ENCODE measurements at places on chromosomes 16 and 17.

GRCh38 chr17:7893187-7893880, 4.7 kb downstream of the CHD3 start:
- DNase-seq = peak; percentile 24

DNA sequence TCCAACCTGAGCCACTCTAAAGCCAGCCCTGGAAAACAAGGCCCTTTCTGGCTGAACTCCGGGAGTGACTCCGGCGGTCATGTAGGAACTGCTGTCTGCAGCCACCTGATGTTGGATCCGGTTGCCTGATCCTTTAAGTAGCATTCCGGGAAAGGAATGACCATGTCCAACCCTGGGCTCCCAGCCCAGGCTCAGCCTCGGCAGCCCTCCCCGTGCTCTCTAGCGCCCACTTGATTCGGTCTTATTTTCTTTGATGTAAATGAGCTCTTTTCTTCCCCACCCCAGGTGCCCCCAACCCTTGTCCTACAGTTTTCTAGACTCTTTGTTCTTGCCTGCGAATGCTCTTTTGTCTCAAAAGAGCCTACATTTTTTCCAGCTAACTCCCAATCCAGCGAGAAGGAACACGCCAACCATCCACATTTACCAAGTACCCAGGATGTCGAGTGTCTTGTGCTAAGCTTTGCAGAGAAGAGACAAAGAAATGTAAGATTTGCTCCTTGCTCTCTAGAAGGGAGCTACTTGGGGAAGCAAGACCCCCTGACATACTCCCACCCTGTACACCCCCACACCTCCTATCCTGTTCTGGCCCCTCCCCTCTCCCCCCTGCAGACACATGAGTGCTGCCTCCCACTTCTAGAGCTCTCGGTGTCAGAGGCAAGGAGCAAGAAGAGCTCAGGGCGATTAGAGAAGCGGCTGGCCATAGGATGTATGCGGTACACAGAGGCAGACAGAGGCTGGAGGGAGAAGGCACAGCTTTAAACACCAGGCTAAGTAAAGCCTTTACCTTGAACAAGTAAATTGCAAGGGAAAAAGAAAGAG, 53.8 kb downstream of the COG7 start:
- DNase-seq = peak; percentile 84

- DNase-seq = peak; percentile 94
These were observed at the start of the genes IQCK and KNOP1 for GRCh38 chr16:19717741-19718623. Gene IQCK (plus strand): TSS chr16:19718271. CDS start chr16:19718307, 36 bp downstream. Gene KNOP1 (minus strand): TSS chr16:19718227. CDS start chr16:19715035, 3,192 bp downstream.

- DNase-seq = no peak
These were observed 105.9 kb upstream of the FAM20A start for GRCh38 chr17:68707031-68707430.

- peak; percentile 63 for DNase-seq
These were observed 248.6 kb downstream of the FOXL1 start for GRCh38 chr16:86826941-86827340.

GRCh38 chr17:57783338-57783742, 38.2 kb upstream of the CCDC182 start:
- DNase-seq = peak; percentile 99

- DNase-seq = no peak
These were observed 8.7 kb downstream of the SNX29 start for GRCh38 chr16:11985250-11985649.

- DNase-seq = no peak
These were observed 597.9 kb downstream of the KCNJ2 start for GRCh38 chr17:70767102-70767701.

DNA sequence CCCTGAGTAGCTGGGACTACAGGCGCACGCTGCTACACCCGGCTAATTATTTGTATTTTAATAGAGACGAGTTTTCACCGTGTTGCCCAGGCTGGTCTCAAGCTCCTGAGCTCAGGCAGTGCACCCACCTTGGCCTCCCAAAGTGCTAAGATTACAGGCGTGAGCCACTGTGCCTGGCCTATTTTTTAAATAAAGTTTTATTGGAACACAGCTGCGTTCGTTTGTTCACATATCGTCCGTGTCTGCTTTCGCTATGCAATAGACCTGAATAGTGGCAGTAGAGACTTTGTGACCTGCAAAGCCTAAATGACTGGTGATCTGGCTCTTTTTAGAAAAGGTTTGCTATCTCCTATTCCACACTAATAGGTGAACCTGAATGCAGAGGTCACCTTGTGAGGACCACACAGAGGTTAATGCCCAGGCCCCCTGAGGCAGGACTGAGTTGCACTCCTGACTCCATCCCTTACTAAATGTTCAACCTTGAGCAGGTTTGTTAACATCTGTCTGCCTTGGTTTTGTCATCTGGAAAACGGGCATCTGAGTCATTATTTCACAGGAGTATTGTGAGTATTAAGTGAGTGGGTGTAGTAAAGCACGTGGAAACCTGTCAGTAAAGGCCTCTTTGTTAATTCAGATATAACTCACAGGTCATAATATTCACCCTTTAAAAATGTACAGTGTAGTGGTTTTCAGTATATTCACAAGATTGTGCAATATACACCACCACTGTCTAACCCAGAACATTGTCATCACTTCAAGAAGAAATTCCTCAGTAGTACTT, 157.5 kb upstream of the CACNG5 start:
- DNase-seq = no peak

- DNase-seq = no peak
These were observed 22.5 kb upstream of the DYNLL2 start for GRCh38 chr17:58060596-58061191.

DNA sequence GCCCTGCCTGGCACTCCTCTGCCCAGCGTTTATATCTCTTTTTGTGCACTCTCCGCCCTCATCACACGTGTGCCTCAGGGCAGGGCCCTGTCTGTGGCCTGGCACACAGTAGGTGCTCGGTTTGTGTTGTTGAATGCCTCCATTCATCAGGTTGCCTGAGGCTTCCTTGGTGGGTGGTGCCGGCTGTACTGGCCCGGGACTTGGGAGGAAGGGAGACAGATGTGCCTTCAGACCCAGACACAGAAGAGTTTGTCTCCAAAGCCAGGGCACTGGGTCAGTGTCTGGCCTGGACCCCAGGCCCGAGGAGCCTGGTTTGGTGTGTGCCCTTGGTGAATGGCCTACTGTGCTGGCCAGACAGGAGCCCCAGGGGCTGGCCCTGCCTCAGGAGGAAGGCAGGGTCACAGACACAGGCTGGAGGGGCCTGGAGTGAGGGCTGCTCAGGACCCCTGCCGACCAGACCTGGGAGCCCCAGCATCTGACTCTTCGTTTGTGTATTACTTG, 71.6 kb downstream of the RAI1 start:
- peak; percentile 74 for DNase-seq

- DNase-seq = no peak
These were observed 9.8 kb downstream of the RASL10B start for GRCh38 chr17:35740997-35741931.

DNA sequence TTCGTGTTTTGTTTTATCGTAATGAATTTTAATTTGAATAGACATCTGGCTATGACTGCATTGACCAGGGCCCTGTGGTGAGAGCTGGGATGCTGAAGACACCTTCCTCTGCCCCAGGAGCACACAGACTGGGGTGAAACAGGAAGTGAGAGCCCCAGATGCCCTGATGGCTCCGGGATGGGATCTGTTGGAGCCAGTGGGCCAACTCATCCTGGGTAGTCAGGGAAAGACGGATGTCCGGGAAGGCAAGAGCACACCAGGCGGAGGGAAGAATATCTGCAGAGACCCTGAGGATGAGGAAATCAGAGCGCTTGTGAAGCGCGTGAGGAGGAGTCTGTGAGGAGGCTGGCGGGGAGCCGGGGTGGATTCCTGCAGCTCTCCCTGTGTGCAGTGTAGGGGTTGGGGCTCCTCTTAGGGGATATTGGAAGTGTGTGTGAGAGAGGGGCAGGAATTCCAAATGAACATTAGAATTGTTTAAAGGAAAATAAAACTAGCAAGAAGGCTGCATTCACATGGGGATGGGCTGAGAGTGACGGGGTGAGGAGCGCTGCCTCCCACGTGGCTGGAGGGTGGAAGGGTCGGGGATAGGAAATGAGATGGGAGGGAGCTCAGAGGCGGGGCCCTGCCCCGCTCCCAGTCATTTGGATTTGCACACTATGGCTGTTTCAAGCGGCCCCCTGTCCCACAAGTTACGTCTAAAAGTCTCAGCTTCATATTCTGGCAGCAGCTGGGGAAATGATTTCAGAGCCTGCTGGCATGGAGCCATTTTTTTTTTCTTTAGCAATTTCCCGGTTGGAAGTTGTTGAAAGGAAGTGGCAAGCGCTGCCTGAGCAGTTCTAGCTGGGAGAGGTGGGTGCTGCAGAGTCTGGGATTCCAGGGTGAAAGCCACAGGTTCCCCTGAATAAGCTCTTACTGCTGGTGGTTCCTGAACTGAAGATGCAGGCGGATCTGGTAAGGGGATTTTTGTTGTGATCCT, 71.2 kb upstream of the LGALS9 start:
- DNase-seq = no peak

- DNase-seq = no peak
These were observed 3.5 kb downstream of the GNG13 start for GRCh38 chr16:797120-797420.

DNA sequence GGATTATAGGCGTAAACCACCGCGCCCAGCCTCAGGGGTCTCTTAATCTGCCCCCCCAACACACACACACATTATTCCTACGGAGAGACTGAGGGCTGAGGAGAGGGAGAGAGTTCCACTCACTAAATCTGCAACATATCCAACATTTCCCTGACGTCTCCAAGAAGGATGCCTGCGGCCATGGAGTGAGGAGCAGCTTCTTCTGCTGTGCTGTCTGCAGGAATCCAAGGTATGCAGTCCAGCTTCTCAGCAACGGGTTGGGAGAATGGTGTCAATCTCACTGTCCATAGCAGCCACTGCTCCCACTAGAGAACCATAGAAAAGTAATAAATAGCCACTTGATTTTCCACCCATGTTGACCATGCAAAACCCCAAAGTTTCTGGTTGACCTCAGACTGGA, 5.1 kb upstream of the PLXDC1 start:
- DNase-seq = no peak

- no peak for DNase-seq
These were observed 15.9 kb upstream of the PDXDC1 start for GRCh38 chr16:14958970-14959369.

DNA sequence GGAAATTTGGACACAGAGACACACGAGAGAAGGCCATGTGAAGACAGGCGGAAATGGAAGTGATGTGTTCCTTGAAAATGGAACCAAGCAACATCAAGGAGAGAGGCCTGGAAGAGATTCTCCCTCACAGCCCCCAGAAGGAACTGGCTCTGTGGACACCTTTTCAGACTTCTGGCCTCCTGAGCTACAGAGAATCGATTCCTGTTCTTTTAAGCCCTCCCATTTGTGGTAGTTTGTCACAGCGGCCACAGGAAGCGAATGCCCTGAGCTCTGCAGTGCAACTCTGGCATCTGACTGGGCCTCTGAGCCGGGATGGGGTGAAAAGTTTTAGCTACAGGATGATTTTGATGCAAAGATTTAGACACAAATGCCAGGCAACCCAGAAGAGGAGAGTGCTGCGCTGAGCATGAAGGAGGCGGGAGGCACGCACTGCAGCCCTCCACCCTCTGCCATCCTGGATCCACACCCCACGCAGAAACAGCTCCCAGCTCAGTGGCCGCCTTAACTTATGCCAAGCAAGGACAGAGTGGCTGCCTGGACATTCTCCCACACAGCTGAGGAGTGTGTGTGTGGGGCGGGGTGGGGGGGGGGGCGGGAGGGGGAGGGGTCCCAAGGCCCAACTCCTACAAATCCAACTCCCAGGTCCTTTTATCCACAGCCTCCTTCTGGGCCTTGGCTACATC, 2.2 kb downstream of the TIMP2 start:
- no peak for DNase-seq

- DNase-seq = peak; percentile 73
These were observed 46.1 kb upstream of the BPTF start for GRCh38 chr17:67779098-67779672.

GRCh38 chr17:16987830-16988601, 16.1 kb upstream of the TNFRSF13B start:
- peak; percentile 62 for DNase-seq

DNA sequence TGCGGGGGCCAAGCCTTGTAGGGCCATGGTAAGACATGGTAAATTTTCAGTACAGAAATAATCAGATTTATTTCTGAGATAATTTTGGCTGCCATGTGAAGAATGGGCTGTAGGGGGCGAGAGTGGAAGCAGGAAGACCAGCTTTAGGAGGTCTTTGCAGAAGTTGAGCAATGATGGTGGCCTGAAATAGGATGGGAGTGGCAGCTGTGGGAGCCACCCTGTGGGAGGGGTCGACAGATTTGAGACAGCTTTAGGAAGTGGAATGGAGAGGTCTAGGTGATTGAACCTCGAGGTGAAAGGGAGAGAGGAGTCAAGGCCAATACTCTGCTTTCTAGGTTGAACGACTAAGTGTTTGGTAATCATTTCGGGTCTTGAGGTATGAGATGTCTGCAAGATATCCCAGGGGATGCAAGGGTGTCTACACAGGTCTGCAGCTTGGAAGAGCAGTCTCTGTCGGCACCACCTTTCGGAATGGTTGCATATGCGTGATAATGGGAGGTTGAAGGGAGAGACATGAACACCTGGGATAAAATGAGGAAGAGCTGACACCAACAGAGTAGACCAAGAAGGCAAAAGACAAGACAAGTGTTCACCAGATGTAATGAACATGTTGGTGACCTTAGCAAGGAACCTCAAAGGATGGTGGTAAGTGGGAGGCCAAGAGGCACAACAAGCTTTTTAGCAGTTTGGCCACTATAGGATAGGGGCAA, 4.2 kb upstream of the ATXN7L3 start:
- peak; percentile 71 for DNase-seq
